ENCODE measurements at places on chromosomes 5 and 9.

DNA sequence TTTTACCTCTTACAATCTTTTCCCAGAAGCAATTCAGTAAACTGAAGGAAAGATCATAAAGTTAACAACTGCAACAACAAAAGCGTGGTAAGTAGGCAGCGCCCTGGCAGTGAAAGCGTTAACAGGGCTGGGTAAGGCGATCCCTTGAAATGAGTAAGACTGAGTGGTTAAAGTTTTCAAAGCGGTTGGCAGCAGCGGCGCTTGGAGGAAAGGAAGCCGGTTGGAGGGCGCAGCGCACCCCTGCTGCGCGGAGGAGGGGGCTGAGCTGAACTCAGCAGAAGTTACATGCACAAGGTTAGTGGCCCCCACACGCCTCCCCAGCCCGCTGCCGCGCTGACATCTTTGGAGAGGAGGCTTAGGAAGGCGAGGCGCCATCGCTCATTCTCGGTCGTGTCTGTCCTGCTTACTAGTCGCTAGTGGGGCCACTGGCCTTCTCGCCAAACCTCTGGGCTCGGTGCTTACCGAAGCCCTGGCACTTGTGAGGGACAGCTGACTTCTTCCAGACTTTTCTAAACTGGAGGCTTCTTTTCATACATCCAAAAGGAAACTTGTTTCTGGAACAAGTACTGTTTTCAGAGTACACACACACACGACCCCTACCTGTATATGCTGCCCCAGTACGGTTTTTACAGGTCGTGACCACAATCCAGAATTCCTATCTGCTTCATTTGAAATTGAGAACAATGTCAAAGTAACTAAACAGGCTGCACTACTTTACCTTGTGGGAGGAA lies at the start of gene SH3RF2:
TSS of gene SH3RF2 (plus strand) at position 178 of the 731 bp plus-strand sequence. CDS start 1,351 bp downstream, outside the sequence.
- DNase-seq, result peak; percentile 19

- no peak for DNase-seq
These were observed 284.5 kb downstream of the MAT2B start for GRCh38 chr5:163789870-163790269.

GRCh38 chr5:14743601-14744295 lies 79.2 kb downstream of the OTULIN start:
- DNase-seq, result no peak

- DNase-seq, result no peak
These were observed 21.3 kb downstream of the WWC1 start for GRCh38 chr5:168312606-168313295.

- no peak for DNase-seq
These were observed 7.2 kb downstream of the SLC6A3 start for GRCh38 chr5:1437876-1438559.

DNA sequence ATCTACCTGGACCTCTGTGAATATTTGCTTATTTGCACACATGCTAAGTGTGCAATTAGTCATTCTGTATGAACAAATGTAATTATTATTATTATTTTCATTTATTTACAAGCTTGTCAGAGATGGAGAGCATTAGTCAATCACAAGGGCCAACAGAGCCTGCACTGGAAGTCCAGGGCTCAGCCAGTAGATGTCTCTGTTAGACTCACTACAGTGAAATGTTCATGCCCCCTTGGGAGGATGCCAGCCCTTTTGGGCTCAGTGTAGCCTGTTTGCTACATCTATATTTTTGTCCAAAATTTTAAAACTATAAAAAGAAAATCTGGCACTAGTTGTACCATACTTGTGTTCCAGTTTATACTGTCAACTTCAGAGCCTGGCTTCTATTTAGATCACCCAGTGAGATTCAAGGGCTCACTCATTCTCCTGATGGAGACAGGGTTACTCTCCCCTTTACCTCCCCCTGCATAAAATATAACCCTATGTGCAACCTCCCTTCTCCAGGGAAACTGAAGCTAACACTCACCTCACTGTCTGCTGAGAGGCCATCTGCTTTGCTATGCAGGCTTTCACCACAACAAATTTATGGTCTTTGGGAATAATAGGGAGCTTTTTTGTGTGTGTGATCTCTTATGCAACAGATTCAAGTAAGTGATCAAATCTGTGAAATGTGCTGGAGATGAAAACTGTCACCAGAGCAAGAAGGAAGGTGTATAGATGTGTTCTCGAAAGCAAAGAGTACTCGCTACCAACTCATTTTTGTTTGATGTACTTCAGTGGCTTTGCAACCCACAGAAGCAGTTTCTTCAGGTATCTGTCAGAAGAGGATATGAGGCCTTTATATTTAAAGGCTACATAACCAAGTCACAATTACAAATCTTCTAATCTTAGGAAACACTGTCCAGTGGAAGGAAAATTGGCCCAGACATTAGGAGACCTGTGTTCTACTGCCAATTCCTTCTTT lies 99.9 kb upstream of the TLE4 start:
- DNase-seq, result peak; percentile 3

DNA sequence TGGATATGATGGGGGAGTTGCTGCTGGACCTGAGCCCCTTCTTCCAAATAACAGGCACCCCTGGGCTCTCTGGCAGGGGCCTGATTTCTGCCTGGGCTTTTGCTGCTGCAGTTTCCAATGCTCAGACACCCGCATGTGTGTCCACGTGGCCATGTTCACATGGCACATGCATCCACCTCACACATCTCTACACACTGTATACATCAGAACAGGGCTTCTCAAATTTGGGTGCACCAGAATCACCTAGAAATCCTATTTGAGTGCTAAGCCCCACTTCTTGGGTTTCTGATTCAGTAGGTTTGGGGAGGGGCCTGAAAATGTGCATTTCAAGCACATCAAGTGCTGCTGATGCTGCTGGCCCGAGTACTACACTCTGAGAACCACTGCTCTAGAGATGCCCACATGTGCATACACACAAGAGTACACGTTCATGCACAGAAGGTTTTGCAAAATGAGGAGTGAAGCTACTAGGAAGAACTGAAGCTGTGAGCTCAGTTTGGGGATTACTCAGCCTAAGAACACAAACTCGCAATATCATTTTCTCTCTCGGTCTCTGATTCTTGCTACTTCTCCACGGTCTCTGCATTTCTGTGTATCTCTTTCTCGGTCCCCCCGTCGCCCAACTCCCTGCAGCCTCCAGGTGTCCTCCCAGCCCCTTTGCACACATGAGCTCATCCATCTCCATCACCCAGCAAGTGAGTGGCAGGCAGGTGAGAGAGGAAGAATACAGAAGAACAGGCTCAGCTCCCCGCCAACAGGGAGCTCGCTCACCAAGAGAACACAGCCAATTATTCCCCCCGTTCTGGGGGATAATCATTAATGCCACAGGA lies 97.0 kb downstream of the PCDH1 start:
- no peak for DNase-seq

All from anterior cingulate cortex (tissue), 58 donors.